ENCODE measurements at places on chromosomes 13 and 19.

GRCh38 chr19:21256722-21257121 is 72.5 kb downstream of the ZNF708 start:
- DNase-seq: no peak

GRCh38 chr13:55091172-55091571 is 2049.5 kb upstream of the PRR20A start:
- no peak for DNase-seq

DNA sequence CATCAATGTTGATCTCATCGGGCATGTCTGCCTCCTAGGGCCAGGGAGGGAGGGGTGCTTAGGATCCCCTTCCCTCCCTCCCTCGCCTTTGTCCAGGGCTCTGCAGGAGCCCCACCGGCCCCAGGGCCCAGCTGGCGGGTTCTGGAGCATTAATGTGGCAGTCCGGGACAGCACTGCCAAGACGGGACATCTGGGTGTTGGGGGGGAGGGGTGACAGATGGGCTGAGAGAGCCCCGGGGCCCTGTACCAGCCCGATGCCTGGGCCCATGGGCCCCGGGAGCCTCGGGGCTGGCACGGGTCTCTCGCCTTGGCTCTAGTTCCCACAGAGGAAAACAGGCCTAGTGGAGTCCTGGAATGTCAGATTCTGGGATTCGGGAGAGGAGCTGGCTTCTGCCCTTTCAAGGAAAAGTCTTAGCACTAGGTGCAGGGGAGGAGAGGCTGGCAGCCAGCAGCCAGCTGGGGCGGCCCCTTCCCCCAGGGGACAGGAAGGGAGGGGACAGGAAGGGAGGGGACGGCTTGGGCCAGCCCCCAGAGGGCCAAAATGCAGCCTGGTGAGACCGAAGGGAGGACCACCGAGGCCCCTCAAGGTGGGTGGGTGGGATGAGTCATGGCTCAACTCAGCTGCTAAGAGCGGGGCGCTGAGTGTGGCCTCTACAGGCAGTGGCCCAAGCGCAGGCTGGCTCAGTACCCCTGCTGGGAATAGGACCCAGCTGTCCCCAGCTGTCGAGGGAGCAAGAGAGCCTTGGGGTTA is 3.1 kb downstream of the PPP1R14A start:
- no peak for DNase-seq

DNA sequence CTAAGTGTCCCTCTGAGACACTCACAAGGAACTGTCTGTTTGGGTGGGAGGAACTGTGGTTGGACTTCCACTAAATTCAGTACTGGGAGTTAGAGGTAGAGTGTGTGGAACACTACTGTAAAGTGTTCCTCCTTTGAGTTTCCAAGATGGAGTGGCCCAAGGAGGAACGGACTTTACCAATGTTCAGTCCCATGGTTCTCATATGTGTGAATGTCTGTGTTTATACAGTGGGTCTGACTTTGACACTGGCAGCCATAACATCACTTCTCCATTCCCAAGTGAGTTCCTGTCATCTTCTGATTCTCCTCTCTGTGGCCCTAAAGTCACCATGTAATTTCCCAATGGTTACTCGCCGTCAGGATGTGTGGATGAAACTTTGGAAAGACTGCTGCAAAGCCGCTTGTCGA is 136.8 kb upstream of the SERP2 start:
- DNase-seq: no peak

- DNase-seq: no peak
These were observed 290.4 kb downstream of the TSHZ3 start for GRCh38 chr19:31058676-31059340.

DNA sequence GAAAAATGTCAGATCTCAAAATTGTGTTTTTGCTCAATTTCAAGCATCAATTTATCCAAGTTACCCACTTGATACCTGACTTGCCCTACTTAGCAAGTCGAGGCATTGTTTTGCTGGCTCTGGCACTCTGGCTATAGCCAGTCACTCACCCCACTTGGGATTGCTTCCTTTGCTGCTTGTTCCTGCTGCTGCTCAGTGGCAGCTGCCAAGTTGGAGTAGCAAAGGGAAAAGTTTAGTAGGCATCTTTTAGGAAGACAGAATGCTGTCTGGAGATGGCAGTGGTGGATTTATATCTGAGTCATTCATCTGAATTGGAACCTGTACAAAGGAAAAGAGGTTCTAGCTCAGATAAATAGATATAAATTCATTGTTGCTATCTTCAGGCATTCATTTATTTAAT is 41.2 kb downstream of the PCCA start:
- no peak for DNase-seq

GRCh38 chr19:18194554-18195238 is 1.7 kb downstream of the MPV17L2 start:
- no peak for DNase-seq

DNA sequence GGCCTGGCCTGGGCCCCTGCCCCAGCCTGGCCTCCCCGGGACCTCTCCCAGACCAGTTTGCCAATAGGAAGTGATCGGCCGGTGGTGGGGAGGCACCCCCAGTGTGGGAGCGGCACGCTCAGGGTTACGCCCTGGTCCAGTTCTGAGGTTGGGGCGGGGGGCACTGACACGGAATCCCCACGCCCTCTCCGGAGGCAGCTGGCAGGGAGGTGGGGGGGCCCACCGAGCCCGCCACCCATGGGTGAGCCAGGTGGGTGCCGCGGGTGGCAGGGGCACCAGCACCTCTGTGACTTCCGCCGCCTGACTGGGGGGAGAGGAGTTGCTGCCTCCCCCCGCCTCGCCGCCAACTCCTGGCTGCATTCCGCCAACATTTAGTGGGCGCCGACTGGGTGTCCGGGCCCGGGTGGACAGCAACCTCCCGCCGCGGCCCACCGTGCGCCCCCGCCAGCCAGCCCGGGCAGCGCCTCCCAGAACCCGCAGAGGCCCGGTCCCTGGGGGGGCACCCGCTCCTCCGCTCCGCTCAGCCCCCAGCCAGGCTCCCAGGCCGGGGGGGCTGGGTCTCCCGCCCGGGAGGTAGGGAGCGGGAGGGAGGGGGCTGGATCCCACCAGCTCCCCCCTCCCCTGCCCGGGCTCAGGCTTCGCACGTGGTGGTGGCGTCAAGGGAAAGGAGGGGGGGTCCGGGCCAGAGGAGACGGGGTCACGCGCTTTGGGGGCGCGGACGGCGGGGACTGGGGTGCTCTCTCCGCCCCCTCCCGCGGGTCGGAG is 2.0 kb downstream of the ZBTB7A start:
- no peak for DNase-seq

GRCh38 chr13:26497968-26498511 is 59.4 kb upstream of the WASF3 start:
- no peak for DNase-seq

DNA sequence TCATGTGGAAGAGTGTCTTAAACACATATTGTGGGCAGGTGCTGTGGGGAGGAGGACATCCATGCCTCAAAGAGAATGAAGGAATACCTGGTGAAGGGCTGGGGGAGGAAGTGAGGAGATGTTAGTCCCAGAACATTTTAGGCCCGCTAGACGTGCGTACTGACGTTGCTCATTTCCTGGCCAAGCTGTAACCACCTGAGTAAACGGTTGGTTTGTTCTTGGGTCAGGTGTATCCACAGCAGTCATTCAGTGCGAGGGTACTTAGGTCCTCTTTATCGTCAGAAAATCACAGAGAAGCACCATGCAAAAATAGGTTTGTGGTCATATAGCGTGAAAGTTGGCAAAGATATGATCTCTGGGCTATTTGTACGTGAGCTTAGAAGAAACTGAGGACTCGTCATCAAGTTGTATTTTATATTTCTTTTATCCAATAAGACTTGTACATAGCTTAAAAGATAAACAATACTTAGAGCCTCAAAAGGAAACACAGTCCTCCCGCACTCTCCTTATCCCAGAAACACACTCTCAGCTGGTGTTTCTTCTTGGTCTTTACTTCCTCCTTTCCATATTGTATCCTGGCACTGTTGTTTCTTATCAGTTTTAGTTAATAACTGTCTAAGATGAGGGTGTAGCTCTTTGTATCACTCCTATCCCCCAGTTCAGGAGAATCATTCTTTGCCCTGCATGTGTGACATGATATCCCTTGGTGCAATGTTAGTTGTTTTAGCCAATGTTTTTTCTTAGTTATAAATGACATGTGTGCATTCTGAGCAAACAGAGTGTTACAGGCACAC is 52.0 kb downstream of the ARHGEF7 start:
- no peak for DNase-seq

GRCh38 chr19:802498-803098 is 5.3 kb downstream of the PTBP1 start:
- no peak for DNase-seq

- no peak for DNase-seq
These were observed 105.9 kb downstream of the AKAP11 start for GRCh38 chr13:42377640-42378382.

GRCh38 chr13:49632156-49632555 is 3.8 kb downstream of the ARL11 start:
- DNase-seq: no peak

DNA sequence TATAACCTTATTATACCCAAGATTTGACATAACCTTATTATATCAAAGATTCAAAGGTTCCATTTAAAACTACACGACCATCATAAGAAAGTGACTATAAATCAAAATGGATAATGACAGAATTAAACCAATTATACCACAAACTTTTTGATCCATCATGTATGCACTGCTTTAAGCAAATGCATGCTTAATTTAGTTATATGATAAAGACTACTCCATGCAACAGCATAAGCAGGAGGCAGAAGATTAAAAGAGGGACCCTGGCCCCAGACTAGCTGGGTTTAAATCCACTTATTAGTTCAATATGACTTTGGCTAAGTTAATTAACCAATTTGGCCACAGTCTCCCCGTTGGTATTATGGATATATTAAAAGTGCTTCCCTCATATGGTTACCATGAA is 11.4 kb downstream of the EFNB2 start:
- DNase-seq: no peak

- DNase-seq: no peak
These were observed 3.8 kb downstream of the HSPBP1 start for GRCh38 chr19:55275851-55276719.

DNA sequence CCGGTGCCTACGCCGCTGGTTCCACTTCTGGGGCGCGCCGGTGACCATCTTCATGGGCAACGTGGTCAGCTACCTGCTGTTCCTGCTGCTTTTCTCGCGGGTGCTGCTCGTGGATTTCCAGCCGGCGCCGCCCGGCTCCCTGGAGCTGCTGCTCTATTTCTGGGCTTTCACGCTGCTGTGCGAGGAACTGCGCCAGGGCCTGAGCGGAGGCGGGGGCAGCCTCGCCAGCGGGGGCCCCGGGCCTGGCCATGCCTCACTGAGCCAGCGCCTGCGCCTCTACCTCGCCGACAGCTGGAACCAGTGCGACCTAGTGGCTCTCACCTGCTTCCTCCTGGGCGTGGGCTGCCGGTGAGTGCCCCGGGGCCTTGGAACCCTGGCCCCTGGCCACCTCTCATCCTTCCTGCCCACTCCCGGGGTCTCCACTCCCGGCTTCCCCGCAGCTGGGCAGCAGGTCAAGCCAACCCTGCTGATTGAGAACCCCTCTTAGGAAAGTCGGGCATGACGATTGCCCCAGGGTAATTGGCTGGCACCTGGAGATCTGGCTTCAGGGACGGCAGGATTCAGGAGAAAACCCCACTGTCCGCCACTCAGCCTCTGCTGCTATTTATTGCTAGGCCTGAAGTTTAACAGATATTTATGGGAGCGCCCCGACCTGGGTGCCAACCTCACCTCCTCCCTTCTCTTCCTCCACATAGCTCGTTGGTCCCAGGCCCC is 39.1 kb downstream of the TRPM4 start:
- DNase-seq: no peak

DNA sequence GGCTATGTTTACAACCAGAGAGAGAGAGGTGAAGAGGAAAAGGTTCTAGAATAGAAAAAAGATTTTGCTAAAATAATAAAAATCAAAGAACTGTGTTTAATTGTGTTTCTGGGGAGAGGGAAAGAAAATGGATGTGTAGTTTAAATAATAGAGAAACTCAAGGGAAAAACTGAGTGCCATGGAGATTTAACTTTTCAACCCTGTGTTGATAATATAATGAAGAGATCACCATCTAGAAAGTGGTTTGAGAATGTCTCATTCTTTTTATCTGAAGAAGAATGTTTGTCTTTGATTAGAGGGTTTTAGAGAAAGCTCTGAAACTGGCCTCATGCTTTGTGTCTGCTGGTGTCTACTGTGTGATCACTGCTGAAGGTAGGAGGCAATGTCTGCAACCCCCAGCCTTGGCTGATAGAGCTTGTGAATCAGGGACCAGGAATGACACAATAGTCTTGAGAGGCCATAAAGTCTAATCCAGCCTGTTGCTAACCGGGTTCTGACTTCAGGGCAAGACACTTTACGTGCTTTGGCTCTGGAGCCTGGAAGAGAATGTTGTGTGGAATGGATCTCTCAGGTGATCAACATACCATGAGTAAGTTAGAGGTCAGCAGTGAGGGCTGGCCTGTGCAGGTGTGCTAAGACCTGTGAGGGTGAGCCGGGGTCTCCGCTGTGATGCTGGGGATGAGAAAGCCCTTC is 5.4 kb downstream of the COL4A2 start:
- no peak for DNase-seq

DNA sequence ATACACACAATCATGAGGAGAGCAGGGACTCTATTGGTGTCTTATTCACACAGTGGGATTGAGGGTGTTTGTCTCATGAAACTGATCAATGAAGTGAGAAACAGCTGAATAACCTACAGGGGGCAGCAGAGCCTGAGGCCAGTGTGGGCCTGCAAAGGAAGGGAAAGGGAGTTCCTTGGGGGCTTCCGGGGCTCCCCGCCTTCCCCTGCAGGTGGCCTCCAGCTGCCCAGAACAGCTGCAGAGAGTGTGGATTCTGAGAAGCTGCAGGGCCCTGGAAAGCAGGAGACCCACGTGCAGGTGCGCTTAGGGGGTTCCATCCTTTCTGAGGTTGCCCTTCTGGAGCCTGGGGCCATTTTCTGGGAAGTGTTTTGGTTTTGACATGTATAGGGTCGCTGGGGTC is 20.1 kb downstream of the ZNF763 start:
- DNase-seq: no peak

GRCh38 chr19:29517946-29518345 is 7.8 kb upstream of the VSTM2B start:
- no peak for DNase-seq

DNA sequence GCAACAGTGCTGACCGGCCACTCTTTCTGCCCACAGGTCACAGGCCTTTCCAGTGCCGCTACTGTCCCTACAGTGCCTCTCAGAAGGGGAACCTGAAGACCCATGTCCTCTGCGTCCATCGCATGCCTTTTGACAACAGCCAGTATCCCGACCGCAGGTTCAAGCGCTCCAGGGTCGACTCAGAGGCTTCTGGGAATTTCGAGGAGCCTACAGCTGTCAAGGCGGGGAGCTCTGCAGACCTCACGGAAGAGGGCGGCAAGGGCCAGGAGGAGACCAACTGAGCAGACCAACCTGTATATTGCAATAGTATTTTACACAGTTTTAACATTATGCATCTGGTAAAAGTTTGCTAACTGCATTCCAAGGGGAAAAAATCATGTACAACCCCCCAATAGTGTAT is 338.5 kb downstream of the ZNF536 start:
- DNase-seq: no peak

- no peak for DNase-seq
These were observed 166.4 kb downstream of the KATNAL1 start for GRCh38 chr13:30140973-30141372.

DNA sequence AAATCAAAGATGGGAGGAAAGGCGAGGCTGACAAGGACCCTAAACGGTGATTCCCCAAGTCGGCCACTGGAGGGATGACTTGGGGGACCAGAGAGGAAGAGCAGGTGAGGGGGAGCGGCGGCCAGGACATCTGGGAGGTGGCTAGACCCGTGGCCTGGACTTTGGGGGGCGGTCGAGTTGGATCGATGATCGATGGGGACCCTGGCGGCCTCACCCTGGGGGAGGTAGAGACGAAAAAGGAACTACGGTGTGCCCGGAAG is 7.7 kb upstream of the CIRBP start:
- DNase-seq: no peak
